T-cell (primary cell): ENCODE measurements at places on chromosomes 16 and 17.

DNA sequence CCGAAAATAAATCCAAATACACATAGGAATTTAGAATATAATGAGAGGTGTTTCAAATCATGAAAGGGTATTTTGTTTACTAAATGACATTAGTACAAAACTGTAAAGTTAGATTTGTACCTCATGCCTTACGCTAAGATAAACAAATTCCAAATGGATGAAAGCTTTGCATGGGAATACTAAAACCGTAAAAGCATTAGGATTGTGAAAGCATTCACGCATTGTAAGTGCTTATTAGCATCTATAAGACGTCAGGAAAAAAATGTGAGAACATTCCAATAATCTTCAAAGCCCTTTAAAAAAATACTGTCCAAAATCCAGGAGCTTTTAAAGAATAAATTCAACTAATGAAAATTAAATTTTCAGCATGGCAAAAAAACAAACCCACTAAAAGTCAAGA, 24.8 kb upstream of the ALOX15 start:
- no peak for DNase-seq

- no peak for DNase-seq
Observed at GRCh38 chr17:42640121-42640520, 19.0 kb upstream of the TUBG2 start.

DNA sequence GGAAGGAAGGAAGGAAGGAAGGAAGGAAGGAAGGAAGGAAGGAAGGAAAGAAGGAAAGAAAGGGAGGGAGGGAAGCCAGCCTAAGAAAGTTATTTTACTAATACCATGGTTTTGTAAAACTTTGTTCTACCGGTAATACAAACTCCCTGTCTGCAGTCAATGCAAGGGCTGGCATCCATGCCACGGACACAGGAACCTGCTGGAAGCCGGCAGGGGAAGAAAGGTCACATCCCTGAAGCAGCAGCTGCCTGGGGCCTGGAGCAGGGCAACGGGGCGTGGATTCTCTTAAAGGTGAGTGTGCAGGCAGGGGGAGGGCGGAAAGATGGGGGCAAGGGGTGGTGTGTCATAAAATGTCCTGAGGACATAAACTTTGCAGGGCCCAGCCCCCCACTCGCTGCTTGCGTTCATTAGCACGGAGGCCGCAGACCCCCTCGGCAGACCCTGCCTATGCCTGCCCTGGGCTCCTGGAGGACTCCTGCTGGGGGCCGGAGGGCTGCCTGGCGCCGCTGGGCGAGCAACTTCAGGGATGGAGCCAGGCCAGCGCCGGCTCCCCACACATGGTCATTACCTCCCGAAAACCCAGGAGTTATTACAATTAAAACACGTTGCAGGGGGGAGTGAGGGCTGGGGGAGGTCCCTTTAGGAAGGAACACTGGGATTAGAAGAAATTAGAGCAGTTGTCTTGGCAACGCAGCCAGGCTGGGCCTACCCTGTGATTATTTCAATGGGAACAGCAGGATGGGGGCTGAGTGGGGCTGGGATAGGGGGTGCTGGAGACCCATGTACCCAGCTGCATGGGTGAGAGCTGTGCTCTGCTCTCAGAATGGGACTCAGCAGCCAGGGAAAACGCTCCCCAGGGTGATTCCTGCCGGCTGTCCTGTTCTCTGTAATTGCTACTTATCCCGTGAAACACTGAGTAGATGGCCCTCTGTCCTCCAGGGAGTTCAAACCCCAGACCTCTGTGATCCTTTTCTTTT, 257.9 kb downstream of the SOX9 start:
- DNase-seq = no peak

- no peak for DNase-seq
Observed at GRCh38 chr17:75553295-75554110, 28.0 kb downstream of the LLGL2 start.

- DNase-seq = no peak
Observed at GRCh38 chr17:72588961-72589360, 468.1 kb downstream of the SOX9 start.

- DNase-seq = no peak
Observed at GRCh38 chr17:2612630-2613029, 19.2 kb downstream of the PAFAH1B1 start.

DNA sequence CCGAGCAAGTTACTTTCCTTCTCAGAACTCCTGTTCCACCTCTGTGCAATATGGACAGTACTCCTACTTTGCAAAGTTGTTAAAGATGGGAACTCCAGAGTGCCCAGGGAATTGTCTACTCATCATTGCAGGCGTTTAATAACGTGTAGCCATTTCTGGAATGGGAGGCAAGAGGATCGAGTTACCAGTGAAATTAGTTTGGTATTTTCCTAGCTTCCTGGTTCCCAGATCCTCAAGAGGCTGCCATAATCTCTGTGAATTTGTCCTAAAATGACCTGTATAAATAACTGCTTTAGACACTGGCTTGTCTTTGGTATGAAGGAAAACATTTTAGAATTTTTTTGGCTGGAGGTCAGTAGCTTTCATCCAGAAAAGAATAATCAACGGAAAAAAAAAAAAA, 27.7 kb downstream of the WWOX start:
- no peak for DNase-seq

- DNase-seq = no peak
Observed at GRCh38 chr16:89805136-89805905, 11.1 kb downstream of the FANCA start.

DNA sequence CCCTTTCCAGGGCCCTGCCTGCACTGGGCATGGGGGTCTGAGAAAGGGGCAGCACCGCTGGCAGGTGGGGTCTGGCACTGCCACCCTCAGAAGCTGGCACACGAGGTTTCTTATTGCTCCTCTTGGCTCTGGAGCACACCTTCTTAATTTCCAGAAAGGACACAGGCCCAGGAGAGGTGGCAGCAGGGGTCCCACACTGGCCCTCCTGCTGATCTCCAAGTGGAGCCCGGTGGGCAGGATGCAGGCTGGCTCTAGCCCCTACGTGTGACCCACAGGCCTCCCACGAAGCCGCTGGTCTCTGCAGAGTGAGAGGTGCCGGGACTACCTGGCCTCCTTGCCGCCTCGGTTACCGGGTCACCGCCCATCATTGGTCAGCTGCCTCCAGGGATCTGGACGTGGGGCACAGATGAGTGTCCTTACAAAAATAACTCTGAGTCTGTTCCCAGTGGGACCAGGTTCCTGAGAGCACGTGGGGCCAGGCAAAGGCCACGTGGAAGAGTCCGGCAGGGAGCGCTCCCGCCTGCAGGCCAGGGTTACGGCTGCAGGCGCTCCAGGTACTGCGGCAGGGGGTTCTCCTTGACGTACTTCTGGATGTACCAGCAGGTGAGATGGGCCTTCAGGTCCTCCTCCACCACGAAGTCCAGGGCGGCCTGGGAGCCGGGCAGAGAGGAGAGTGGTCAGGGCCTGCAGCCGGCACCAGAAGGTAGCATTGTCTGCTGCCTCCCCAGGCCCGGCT, 10.3 kb downstream of the NATD1 start:
- no peak for DNase-seq

GRCh38 chr16:997440-998051, 16.0 kb downstream of the SOX8 start:
- peak; percentile 41 for DNase-seq

DNA sequence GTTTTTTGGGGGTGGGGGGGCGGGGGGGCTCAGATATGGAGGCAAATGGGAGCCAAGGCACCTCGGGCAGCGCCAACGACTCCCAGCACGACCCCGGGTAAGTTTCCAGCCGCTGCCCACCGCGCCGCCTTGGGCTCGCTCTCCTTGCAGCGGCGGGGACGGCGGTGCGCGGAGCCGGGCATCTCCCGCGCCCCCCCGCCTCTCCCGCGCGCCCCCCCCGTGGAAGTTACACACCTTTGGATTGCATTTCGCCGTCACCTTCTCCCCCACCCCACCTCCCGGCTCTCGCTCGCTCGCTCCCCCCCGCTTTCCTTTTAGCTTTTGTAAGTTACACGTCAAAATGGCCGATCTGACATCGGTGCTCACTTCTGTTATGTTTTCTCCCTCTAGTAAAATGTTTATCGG, 387 bp downstream of the MSI2 start:
- peak; percentile 39 for DNase-seq

- DNase-seq = no peak
Observed at GRCh38 chr16:2824626-2825025, 5.5 kb upstream of the ZG16B start.

DNA sequence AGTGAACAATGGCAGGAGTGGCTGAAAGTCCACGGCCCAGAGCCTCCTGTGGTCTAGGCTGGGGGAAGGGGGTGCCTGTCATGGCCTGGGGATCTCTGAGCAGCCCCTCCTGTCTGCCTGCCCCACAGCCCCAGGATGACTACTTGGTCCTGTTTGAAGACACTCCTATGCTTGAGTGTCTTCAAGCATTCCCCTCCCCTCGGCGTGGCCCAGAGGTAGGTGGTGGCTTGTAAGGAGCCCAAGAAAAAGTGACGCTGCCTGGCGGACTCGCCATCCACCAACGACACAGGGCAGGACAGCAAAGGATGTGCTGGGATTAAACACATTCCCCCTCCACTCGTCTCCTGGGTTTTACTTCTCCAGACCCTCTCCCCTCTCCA, 5.7 kb downstream of the SULT1A1 start:
- DNase-seq = no peak

DNA sequence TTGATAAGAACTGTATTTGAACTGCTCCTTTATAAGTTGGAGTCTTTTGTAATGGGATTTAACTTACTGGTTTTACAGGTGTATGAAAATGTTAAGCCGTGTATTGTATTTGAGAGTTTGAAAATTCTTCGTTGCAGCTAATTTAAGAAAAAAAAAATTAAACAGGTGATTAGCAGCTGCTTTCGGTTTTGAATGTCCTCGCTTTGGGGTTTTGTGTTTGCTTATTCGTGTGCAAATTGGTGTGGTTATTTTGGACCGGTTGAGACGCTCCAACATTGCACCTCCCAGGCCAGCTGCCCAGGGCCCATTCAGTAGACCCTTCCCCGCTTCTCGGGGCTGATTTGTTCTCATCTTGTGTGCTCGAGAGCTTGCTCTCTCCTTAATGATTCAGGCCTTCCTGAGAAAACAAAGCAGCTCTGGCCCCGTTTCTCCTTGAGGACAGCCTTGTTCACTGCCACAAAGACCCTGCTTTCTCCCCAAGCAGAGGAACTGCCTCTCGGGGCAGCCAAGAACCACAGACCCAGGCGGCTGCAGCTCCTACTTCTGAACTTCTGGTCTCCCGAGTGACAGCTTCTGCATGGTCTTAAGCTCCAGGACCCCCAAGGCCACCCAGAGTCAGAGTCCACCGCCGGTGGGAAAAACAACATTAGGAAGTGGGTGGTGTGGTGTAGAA, 100.5 kb downstream of the MSI2 start:
- no peak for DNase-seq

DNA sequence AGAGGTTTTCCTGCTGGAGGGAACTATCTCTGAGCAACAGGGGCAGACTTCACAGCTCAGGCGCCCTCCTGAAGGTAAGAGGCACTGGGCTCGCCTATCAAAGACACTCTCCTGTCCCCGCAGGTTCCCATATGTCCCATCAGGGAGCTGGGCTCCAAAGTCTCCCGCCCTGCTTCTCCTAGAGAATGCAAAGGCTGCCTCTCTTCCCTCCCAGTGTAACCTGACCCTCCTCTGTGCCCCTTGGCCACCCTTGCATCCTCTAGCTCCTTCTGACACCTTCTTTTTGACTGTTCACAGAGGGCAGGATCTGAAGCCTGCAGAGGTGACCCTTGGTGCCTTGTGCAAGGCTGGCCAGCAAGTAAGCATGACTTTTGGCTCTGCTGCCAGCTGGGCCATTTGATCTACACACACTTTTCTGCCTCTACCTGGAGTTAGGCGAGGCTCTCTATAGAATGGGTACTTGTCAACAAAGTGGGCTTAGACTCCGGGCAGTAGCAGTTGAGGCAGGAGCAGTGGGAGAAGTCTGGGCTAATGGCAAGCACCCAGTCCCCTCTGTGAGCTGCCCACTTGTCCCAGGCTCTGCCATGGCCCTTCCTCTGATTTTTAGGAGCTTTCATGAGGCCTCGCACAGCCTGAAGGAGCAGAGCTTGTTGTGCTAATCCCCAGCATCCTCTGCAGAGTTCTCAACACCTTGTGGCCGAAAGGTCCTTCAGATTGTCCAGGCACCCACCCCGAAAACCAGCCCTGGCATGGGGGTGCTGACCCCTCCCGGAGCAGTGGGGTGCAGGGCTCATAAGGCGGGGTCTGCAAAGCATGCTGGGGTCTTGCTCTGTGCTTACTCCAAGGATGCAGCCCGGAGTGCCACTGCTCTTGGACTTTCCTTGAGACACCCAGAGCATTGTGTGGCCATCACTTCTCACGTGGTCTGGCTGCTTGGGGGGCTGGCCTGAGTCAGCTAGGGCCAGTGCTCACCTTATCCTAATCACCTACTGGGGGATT, 122.9 kb downstream of the METRNL start:
- DNase-seq = peak; percentile 11

- DNase-seq = peak; percentile 62
Observed at GRCh38 chr16:57042157-57043111, 49.9 kb upstream of the CPNE2 start.

DNA sequence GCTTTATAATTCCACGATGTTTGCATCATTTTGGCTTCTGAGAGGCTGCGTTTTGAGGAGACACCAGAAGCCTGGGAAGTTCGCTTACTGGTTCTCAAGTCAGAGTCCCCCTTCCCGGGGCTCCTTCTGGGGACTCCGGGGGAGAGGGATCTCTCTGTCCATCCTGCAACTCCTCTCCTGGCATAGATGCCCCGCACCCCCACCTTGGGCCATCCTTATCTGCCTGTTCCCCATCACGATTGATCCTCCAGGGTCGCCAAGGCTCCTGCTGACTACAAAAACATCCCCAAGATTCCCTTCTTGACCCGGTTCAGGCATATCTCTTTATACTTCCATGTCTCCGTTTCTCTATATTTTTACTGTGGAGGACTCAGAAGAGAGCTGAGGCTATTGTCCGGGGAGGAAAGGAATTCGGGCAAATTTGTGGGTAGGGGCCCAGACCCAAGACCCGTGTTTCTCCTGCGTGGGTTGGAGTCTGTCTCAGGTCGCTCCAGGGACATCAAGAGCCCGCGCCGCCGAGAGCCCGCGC, 18.4 kb upstream of the HOXB13 start:
- no peak for DNase-seq

- no peak for DNase-seq
Observed at GRCh38 chr17:1182811-1183170, 3.0 kb upstream of the ABR start.

DNA sequence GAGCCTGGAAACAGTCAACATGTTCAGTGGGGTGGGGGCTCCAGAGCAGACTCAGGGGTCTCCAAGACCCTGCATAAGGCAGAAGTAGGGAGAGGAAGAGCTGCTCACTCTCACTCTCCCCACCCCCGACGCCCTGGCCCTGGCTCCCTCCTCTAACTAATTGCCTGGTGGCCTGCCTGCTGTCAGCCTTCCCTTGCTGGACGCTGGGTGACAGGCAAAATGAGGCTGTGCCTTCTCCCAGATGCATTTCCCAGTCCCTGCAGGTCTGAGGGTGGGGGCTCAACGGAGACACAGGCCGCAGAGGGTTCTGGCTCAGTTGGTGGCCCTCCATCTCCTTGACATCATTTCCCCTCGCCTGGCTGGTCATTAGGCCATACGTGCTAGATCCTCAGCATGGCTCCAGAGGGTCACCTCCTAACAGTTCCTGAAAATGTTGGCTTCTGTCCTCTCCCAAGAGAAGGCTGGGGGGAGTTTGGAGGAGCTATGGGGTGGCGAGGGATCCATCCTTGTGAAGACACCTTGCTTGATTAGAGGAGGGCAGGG, 1.4 kb downstream of the FMNL1 start:
- DNase-seq = no peak
